ENCODE measurements at places on chromosomes 4 and X.

GRCh38 chr4:76722838-76723237 lies 175.1 kb downstream of the SOWAHB start:
- DNase-seq, result no peak

- DNase-seq, result no peak
Measured at GRCh38 chr4:4355302-4355701, 31.6 kb upstream of the NSG1 start.

DNA sequence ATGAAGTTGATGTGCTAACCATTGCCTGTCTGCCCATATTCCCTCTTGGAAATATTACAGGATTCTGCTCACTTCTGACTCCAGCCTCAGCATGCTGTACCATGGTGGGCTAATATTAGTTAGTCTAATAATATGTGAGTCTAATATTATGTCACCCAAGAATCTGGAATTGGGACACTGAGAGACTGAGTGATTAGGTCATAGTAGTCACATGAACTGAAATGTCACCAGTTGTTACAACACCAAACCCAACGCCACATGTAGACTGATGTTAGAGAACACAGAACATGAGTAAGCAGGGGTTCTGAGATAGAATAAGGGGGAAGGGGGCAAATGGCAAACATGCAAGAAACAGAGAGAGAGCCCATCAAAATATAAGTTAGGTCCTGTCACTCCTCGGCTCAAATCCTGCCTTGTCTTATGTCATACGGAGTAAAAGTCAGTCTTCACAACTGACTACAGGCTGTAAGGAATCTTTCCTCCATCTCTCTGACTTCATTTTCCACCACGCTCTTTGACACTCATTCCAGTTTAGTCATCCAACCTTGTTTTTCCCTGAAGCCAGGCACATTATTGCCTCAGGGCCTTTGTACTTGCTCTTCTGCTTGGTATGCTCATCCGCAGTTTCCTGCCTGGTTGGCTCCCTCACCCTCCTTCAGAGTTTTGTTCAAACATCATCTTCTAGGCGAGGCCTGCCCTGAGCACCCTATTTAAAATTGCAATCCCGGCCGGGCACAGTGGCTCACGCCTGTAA lies 9.6 kb upstream of the SLAIN2 start:
- no peak for DNase-seq

GRCh38 chr4:26030260-26030667 lies 116.2 kb downstream of the SMIM20 start:
- no peak for DNase-seq

DNA sequence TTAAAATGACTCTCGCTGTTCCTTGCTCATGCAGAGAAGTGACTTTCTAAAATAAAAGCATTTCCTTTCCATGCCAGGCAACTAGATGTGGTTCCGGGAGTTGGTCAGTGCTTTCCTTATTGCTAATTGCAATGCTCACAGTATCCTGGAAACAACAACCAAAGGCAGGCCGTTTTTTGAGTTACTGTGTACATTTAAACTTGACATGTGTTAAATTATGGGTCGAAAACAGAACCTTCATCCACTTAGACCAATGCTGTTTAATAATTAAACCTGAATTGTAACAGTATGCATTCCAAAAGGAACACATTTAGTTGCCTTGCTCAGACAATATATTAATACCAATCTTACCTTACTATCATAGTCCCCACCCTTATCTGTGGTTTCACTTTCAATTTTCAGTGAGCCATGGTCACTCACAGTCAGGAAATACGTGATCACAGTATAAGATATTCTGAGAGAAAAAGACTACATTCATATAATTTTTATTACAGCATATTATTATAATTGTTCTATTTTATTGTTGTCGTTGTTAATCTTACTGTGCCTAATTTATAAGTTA lies 102.6 kb downstream of the HS6ST2 start:
- no peak for DNase-seq

GRCh38 chrX:133983974-133984845 lies 1.2 kb downstream of the GPC3 start:
- DNase-seq, result no peak

DNA sequence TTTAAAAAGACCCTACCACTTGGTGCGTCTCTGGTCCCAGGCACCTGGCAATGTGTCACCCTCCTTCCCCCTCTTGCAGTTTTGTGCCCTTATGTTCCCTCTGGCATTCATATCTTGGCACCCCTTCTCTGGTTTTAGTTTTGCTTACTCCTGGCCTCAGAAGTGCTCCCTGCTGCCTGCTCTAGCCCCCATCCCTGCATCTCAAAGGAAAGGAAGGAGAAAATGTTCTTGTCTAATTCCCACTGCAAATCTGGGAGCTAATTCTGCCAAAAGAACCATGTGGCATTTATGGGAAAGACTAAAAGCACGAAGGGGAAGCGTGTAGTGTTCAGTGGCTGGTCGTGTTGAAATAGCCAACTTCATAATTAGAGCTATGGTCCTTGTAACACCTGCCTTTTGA lies 340.1 kb upstream of the RPS6KA3 start:
- no peak for DNase-seq

GRCh38 chrX:74540635-74541249 lies 73.7 kb downstream of the RLIM start:
- no peak for DNase-seq

- no peak for DNase-seq
Measured at GRCh38 chrX:121569609-121570008, 522.2 kb downstream of the GLUD2 start.

GRCh38 chr4:111208970-111209369 lies 586.1 kb upstream of the PITX2 start:
- DNase-seq, result no peak

- DNase-seq, result no peak
Measured at GRCh38 chr4:109671350-109671749, 31.9 kb downstream of the CASP6 start.

GRCh38 chrX:150567645-150568319 lies 639 bp upstream of the MTM1 start:
- DNase-seq, result no peak

DNA sequence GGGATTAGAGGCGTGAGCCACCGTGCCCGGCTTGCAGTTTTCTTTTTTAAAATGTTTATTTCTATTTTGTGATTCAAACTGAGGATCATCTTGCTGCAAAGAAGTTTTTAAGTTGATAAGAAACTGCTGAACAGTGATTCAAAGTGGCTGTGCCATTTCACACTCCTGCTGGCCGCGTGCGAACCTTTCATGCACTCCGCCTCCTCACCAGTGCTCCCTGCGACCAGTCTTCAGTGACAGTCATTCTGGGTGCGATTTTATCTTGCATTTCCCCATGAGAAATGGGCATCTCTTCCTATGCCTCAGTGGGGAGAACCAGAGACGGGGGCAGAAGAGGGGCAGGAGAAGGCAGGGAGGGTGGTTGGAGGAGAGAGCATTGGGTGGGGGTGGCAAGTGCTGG lies 21.4 kb downstream of the TMEM187 start:
- DNase-seq, result no peak

DNA sequence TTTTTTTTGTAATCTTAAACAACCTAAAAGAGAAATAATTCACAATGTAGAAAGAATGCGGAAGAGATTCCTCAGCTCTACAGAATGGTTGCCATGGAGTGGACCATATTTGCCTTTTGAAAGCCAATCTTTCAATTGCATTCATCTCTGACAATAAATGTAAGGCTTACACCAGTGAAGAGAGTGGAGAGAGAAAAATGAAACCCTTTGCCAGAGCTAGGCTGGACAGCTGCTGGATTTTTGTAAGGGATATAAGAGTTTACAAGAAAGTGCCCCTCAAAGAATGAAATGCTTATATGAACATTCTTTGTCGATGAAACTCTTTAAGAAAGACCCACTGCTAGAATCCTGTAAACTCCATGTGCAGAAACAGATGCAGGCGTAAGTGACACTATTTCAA lies 66.0 kb upstream of the FAT1 start:
- no peak for DNase-seq

- no peak for DNase-seq
Measured at GRCh38 chr4:38323141-38323641, 340.8 kb upstream of the KLF3 start.

GRCh38 chrX:70878902-70879301 lies 29.6 kb downstream of the TEX11 start:
- no peak for DNase-seq

DNA sequence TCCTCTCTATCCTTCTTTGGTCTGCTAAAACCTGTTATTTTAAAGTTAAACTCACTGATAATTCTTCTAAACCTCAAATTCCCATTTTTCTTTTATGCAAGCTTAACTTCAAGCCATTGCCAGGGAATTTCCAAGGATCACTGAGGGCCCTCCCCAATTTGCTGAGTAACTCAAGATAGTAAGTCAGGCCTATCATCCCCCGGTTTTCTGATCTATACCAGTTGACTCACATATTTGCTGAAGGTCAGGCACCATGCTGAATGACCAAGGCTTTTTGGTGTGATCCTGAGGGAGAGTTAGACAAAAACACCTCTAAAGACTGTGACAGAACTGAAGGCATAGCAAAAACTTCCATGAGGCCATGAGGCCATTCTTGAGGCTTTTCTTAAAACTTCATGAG lies 1301.9 kb downstream of the PCDH7 start:
- DNase-seq, result no peak

DNA sequence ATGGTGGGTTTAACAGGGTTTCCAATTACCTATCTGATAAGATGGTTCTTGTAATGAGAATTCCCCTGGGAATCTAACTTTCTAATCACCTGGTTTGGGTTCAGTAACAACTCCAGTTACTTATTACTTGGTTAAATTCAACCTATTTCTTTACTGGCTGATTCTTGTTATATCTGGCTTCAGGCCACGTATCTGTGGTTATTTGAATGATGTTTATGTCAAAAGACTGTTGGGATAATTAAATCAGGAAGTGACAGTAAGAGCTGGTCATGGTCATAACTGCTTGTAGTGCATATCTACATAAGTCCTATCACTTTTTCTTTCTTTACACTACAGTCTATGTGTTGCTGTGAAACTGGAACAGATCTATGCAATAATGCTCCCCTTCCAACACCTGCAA lies 108.1 kb downstream of the MID1 start:
- DNase-seq, result no peak

DNA sequence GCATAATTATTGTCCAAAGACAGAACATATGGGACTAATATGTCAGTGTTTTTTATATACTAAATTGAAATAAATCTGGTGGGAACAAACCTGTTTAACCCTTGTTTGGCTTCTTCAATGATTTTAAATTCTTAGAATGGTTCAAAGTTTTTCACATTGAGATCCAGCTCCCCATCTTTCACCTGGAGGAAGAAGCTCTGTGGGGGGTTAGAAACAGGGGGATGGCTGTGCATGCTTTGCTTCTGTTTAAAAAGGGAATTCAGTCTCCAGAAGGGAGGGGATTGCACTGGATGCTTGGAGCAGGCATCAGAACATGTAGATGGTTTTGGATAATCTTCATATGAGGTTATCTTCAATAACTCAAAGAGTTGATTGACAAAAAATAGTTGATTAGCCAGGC lies 72.1 kb downstream of the GALNT7 start:
- DNase-seq, result no peak

GRCh38 chr4:15020502-15021286 lies 18.4 kb downstream of the CPEB2 start:
- no peak for DNase-seq

DNA sequence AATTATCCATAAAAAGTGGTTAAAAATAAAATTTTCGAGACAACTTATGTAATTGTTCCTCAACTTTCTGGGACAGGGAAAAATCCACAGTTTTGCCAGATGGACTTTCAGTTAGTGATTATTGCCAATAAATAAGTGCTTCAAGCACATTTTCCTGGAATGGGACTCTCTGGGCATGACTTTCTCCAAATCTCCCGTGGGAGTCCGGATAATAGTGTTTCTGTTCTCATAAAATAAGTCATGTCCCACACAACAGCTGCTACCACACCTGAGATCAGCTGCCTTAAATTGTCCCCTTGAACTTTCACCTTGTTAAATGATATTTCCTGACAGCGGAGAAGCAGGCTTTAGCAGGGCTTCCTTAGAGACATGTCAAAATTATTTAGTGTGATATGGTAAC lies 133.4 kb upstream of the NAP1L5 start:
- DNase-seq, result no peak

- DNase-seq, result no peak
Measured at GRCh38 chr4:178633263-178633662, 1191.0 kb upstream of the AGA start.

DNA sequence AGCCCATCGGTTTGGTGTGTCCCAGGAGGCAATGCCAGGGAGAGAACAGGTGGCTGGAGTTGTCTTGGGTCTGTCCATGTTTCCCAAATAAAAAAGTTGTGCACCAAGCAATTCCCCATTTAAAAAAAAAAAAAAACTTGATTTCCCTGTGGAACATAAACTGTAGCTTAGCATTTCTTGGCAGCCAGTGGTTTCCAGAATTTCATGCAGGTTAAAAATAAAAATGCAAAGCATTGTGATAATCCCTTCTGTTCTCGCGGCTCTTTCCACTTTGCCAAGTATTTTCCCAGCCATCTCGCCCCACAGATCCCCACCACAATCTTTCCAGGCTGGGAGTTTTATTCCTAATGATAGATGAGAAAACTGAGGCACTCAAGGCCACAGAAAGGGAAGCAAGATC lies 51.4 kb upstream of the MSX1 start:
- no peak for DNase-seq

Data from transverse colon (tissue), 4 donors.